ENCODE measurements at places on chromosomes 7 and 10.

- DNase-seq, result no peak
Observed at GRCh38 chr7:50584793-50585408, 19.7 kb upstream of the DDC start.

GRCh38 chr10:25557136-25557535 is 376.9 kb upstream of the MYO3A start:
- no peak for DNase-seq

DNA sequence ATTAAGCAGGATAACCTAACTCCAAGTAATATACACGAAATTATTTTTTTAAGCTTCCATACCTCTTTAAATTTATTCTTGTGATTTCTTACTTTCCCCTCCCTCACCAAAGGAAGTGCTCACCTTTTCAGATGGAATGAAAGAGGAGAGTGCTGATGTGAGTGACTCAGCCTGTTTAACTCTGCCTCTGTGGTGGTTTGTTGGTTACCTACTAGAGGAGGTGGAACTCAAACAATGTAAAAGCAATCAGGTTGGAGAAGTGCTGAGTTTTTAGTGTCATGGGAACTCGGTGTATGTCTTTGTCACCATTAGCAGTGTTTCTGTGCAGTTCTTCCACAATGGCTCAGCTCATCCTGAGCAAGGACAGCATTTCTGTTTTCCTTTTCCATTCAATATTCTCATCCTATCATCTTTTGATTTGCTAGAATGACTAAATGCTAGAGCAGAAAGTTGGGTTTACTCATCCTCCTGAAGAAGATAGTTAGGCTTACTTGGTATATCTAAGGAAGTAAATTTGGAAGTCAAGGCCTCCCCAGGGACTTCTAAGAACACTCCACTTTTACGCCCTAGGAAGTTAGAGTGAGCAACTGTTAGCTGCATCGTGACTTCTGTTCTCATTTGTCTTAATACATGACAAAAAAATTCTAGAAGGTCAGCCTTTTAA is 6.0 kb downstream of the ADD3 start:
- no peak for DNase-seq

DNA sequence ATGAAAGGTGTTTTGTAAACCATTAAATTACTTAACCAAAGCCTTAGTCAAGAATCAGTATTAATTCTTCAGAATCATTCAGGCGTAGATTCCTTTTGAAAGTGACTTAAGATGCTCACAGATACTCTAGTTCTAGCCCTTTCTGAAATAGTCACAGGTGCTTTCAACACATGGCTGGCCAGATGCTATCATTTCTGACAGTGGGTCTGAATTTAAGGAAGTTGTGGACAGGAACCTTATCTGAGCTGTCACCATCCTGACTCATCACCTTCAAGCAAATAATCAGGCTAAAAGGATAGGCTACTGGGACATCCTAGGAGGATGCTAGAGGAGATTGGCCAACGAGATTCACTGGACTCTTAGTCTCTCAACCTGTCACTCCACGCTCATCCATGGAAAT is 501.5 kb downstream of the LRMDA start:
- no peak for DNase-seq

GRCh38 chr10:100978121-100978900 is 9.0 kb downstream of the MRPL43 start:
- no peak for DNase-seq

- no peak for DNase-seq
Observed at GRCh38 chr10:62512732-62513475, 138.7 kb downstream of the ZNF365 start.

GRCh38 chr7:91347290-91347689 is 83.1 kb downstream of the FZD1 start:
- no peak for DNase-seq

DNA sequence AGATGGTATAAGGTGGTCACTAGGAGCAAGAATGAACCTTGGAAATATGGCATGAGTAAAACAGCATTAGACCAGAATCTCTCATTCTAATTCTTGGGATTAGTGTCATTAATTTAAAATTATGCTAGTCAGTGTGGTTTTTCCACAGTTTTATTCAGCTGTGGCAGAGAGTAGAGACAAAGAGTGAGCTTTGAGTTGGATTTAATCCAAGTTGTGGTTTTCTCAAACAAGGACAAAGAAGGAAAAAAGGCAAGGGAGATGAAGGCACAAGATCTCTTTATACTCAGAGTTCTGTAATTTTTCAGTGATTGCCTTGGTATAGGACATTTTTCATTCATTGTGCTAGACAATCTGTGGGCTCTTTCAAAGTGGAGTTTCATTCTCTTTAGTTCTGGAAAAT is 28.2 kb upstream of the AKAP9 start:
- no peak for DNase-seq

DNA sequence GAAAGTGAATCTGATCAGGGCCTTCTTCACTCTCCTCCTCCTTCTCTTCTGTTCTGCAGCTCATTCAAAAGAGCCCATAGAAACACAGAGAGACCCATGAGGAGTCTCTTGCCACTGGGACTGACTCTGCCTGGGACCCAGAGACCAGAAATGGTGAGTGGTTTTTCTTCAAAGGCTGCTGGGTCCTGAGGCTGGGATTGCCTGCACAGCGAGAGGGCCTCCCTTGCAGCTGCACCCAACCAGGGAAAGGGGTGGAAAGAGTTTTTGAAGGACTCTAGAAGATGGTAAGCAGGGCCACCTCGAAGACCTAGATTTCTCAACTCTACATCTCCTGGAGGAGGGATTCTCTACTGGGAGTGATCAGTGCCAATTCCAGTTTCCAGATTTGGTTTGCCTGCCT is 15.5 kb upstream of the HOXA13 start:
- DNase-seq, result no peak

- no peak for DNase-seq
Observed at GRCh38 chr7:53446170-53446569, 410.7 kb downstream of the POM121L12 start.

- DNase-seq, result no peak
Observed at GRCh38 chr7:146591976-146592375, 475.4 kb downstream of the CNTNAP2 start.

DNA sequence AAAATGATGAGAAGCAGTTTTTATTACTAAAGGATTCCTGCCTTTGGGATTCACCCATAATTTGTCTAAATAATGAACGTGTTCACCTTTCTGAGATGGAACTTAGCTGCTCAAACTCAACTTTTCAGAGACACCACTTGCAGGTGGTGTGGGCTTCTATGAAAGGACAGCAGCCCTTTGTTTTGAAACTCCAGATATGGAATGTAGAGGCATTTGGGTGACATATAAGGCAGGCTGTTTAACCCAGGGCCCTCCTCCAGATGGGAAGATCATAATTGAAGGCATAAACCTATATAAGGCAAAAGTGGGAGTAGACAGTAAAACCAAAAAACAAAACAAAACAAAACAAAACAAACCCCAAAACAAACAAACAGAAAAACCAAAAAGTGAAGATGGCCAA is 11.9 kb upstream of the HUS1 start:
- no peak for DNase-seq

DNA sequence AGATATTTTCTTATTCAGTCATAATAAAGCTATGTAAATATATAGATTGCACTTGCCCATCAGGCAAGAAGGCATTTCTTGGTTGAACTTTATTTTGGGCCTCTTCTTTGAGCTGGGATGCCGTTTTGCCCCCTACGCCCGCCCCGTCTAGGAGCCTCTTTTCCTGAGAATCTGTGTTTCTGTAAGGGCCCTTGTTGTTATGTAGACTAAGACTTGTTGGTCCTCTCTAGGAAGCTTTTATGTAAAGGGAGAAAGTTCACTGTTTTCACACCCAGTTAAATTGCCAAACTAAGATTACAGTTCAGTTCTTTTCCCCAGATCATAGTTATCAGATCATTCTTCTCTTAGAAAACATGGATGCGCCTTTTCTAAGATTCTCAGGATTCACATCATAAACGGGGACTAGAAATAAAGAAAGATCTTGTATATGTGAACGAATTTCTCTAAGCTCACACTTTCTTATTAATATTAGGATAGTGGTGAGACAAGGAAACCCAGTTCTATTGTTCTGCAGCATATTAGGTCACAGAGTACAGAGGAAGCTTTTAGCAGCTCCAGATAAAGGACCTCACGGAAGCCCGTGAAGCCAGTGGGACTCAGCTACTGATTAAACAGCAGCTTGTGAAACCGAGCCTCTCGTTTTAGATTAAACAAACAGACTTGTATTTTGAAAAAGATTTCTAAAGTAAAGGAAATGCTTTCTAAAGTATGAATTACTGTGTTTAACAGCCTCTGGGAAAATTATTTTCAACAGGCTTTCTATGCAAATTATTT is 3.8 kb downstream of the LMTK2 start:
- no peak for DNase-seq

- no peak for DNase-seq
Observed at GRCh38 chr10:62155054-62155680, 113.5 kb downstream of the RTKN2 start.

DNA sequence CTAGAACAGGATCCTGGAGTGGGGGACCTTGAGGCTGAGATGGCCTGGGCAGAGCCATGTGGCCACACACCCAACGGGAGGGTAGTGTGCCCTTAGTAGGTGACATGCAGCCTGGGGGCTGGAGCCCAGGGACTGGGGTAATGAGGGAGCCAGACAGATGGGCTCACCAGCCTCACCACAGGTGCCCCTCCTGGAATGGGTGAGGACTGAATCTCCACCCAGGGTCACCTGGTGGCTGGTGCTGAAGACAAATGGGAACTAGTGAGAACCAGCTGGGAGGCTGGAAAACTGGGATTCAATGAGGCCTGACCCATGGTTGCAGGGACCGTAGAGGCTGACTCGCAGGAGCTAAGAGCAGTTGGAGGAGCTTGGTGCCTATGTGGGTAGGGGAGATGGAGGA is 6.1 kb downstream of the ZP3 start:
- DNase-seq, result no peak

DNA sequence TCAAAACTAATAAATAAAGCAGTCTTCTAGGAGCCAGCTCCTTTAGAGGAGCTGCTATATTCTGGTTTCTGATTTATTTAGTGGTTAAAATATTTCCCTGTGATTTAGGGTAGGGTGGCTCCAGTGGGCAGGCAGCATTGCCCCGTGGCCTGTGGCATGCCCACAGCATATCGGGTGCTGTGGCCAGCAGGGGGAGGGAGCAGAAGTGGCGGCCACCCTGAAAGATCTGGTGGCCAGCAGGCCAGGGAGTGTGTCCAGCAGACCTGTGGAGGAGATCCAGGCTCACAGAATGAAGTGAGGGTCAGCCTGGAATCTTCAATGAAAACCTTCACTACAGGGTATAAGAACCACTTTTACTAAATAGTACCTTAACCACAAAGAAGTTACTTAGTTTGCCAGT is 189.2 kb downstream of the TAX1BP1 start:
- no peak for DNase-seq

- no peak for DNase-seq
Observed at GRCh38 chr10:79427965-79428364, 17.5 kb downstream of the ZCCHC24 start.

- peak; percentile 50 for DNase-seq
Observed at GRCh38 chr10:68348265-68348741, 15.6 kb upstream of the PBLD start.
